ENCODE measurements at places on chromosomes 2 and 18.
A peak's percentile ranks its signal among the peaks of the same experiment; 100 is the strongest.

GRCh38 chr2:128732976-128733431, 414.3 kb upstream of the HS6ST1 start:
- DNase-seq = no peak

- no peak for DNase-seq
Observed at GRCh38 chr2:218430721-218431120, 11.8 kb downstream of the VIL1 start.

GRCh38 chr2:157691131-157691530, 62.5 kb upstream of the ACVR1C start:
- DNase-seq = no peak

- peak; percentile 15 for DNase-seq
Observed at GRCh38 chr2:191565647-191566198, 112.2 kb upstream of the NABP1 start.

GRCh38 chr2:10331027-10331701, 28.5 kb downstream of the HPCAL1 start:
- DNase-seq = peak; percentile 85

DNA sequence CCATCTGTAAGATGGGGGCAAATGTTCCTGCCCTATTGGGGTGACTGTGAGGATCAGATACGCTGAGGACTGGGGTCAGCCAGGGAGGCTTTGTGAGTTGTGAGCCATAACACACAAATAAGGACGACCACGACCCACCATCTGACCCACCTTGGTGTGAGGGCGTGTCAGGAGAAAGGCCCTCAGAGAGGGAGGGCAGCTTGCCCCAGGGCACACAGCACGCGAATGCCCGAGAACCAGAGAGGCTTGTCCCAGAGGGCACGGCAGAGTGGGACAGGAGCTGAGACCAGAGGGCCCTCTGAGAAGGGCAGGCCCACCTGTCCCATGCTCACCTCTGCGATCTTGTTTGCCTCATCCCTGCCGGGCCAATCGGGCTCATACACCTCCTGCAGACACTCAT, 36.7 kb downstream of the BIN1 start:
- no peak for DNase-seq

DNA sequence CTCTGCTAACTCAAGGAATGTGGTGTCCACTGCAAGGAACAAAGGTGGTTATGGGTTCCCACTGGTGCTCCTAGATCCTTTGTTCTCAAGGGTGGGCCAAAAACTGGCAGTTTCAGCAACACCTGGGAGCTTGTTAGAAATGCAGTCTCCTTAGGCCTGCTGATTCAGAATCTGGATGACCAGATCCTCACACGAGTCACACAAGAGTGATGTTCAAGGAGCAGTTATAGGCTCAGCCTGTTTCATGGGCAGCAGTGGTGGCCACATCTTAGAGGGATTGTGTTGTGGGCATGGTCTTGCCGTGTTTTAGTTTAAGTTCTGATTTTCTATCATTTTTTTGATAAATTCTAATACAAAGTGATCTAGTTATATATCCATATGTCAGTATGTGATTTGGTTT, 28.7 kb upstream of the MGAT5 start:
- no peak for DNase-seq

GRCh38 chr2:191020742-191021381, 6.9 kb upstream of the STAT1 start:
- peak; percentile 79 for DNase-seq

GRCh38 chr2:134031539-134031938, 222.3 kb upstream of the MGAT5 start:
- no peak for DNase-seq

Data from activated CD4-positive, alpha-beta T cell treated with anti-CD3 and anti-CD28 coated beads, Interleukin-10, Interleukin-2, amounts not matched to agents 100 ng/mL and 50 ng/mL, durations not matched to agents 16 hours and 8 hours (primary cell).